ENCODE measurements at places on chromosomes 16 and 17. TPM values are rescaled to one million over a fixed set of nuclear protein-coding genes. Genes with fewer than 3 reads are reported as not detected.

The PRAC1 gene
- not detected for total RNA-seq

The ACAP1 gene
- not detected for total RNA-seq

The MAFG gene
- total RNA-seq = 12.8 TPM

The BIRC5 gene
- total RNA-seq = 17.9 TPM

The VAT1L gene
- 0.81 TPM for total RNA-seq

The NACA2 gene
- total RNA-seq = not detected

The KRTAP2-3 gene
- not detected for total RNA-seq

The CEMP1 gene
- total RNA-seq = not detected

The CCL1 gene
- total RNA-seq = not detected

The KRTAP9-4 gene
- total RNA-seq = not detected

The TBC1D3I gene
- total RNA-seq = not detected

The ALOX12B gene
- total RNA-seq = not detected

The KCNJ12 gene
- 2.9 TPM for total RNA-seq

The PPY gene
- total RNA-seq = not detected

The SCNN1G gene
- not detected for total RNA-seq

The EPX gene
- total RNA-seq = not detected

The KRT20 gene
- not detected for total RNA-seq

The IKZF3 gene
- total RNA-seq = not detected

The VPS35L gene
- total RNA-seq = 36.6 TPM

The DRC7 gene
- not detected for total RNA-seq

The OR1A1 gene
- total RNA-seq = not detected

The SNRNP25 gene
- total RNA-seq = 22.5 TPM

The CTRL gene
- 0.18 TPM for total RNA-seq

The ZP2 gene
- not detected for total RNA-seq

The WIPF2 gene
- total RNA-seq = 11.0 TPM

The TUBB3 gene
- total RNA-seq = 163 TPM

The MAP2K6 gene
- total RNA-seq = under 0.01 TPM

The GINS3 gene
- total RNA-seq = 4.3 TPM

The EFTUD2 gene
- 43.3 TPM for total RNA-seq

The PFAS gene
- 16.4 TPM for total RNA-seq

The MSL1 gene
- total RNA-seq = 49.5 TPM

The CSH1 gene
- not detected for total RNA-seq

The KRT40 gene
- not detected for total RNA-seq

The TMC6 gene
- 12.2 TPM for total RNA-seq

The MYCBPAP gene
- not detected for total RNA-seq

The C17orf113 gene
- total RNA-seq = 0.18 TPM

The STH gene
- total RNA-seq = not detected

The HOXB5 gene
- total RNA-seq = not detected

The PDIA2 gene
- total RNA-seq = 0.18 TPM

The CDK10 gene
- total RNA-seq = 41.0 TPM

The CLEC18C gene
- not detected for total RNA-seq

The MLYCD gene
- total RNA-seq = 2.8 TPM
